ENCODE measurements at places on chromosomes 3 and 15.

GRCh38 chr3:157922614-157923013 lies 183.6 kb downstream of the SHOX2 start:
- DNase-seq, result no peak

DNA sequence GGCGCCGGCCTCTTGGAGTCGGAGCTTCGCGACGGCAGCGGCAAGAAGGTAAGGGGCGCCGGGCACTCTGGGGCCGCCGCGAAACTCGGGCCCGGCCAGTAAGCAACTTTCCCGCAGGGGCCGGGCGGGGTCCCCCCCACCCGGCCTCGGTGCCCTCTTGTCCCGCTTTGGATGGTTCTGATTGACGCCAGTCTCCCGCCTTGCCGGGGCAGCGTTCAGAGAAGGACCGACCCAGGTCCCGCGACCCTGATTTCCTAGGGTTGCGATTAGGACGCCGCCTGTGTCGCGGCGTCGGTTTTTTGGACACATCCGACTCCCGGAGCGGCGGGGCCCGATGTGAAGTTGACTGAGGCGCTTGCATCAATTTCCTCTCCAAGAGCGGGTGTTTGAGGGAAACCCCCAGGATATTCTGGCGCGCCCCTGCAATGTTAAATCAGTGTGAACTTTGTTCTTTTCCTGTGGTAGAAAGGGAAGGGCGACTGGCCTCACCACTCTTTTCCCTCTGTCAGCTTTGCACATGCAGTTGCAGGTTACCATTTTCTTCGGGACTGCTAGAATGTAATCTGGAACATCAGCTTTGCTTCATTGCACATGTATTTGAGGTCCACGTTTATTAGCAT lies 755 bp downstream of the PDE8A start:
- no peak for DNase-seq

- no peak for DNase-seq
These were observed 18.1 kb downstream of the STAB1 start for GRCh38 chr3:52513281-52513680.

GRCh38 chr3:136194409-136195257 lies 1.5 kb downstream of the MSL2 start:
- no peak for DNase-seq

DNA sequence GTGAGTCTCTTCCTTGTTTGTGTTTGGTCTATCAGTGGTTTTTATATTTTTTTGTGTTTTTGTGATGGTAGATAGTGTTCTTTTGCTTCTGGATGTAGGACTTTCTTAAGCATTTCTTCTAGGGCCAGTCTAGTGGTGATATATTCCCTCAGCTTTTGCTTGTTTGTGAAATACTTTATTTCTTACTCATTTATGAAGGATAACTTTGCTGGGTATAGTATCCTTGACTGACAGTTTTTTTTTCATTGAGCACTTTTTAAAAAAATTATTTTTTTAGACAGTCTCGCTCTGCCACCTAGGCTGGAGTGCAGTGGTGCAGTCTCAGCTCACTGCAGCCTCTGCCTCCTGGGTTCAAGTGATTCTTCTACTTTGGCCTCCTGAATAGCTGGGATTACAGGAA lies 41.9 kb downstream of the NCK1 start:
- no peak for DNase-seq

DNA sequence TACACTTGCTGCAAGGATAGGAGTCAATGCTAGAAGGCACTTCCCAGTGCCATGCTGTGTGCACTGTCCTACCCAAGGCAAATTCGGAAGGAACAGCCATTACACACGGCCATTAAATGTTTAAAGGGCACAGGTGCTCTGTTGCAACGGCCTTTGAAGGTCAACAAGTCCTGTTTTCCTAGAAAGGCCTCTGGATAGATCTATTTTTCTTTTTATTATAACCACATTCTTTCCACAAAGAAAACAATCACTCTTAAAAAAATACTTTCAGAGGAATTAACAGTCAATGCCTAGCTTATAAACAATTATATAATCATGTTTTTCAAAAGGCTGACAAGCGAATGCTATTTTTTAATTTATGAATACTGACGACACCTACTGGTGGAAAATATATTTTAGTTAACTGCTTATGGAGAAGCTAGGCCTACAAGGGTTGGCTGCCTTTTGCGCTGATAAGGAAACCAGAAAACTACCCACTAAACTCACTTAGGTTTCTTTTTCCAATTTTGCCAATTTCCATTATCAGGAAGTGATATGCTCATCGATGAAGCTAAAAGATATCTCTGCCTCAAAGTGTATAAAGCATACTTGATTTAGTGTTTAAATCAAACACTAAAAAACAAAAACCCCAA lies 2.4 kb downstream of the ARHGEF3 start:
- DNase-seq, result no peak

All from NCI-H510A (cell line).